ENCODE measurements at places on chromosomes 1 and 21.

DNA sequence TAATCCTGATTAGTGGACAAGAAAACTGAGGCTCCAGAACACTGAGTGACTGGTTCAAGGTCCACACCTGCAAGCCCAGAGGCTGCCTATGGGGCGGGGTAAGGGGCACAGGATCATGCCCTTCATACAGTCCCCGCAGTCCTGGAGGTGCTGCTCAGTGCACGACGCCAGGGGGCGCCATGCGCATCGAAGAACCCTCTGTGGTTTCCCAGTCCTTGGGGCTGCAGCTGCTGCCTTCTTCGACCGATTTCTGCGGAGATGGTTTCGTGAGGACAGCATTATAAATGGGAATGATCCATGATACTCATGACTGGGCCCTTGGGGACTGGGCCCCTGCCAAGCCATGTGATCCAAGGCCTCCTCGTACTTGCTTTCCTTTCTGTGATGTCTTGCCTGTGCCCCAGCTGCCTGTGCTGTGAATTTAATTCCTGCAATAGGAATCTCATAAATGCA is 37.1 kb upstream of the ARHGEF10L start:
- peak; percentile 91 for DNase-seq

DNA sequence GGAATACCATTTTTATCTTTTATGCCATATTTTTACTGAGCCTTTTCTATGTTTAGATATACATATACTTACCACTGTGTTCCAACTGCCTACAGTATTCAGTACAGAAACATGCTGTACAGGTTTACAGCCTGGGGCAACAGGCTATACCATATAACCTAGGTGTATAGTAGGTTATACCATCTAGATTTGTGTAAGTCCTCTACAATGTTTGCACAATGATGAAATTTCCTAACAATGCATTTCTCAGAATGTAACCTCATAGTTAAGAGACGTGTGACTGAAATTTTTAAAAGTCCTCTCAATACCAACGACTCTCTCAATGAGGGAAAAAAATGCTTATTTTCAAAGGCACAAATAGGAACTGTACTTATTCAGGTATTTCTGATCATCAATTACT is 21.7 kb downstream of the INTS7 start:
- no peak for DNase-seq

DNA sequence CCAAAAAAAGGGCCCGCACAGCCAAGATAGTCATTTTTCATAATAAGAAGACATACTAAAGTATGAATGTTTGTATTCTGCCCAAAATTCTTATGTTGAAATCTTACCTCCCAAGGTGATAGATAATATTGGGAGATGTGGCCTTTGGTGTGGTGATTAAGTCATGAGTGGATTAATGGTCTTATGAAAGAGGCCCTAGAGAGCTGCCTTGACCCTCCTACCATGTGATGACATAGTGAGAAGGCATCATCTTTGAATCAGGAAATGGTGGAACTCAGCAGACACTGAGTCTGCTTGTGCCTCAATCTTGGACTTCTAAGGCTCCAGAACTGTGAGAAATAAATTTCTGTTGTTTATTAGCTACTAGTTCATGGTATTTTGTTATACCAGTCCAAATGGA is 11.8 kb upstream of the RNPC3 start:
- no peak for DNase-seq

DNA sequence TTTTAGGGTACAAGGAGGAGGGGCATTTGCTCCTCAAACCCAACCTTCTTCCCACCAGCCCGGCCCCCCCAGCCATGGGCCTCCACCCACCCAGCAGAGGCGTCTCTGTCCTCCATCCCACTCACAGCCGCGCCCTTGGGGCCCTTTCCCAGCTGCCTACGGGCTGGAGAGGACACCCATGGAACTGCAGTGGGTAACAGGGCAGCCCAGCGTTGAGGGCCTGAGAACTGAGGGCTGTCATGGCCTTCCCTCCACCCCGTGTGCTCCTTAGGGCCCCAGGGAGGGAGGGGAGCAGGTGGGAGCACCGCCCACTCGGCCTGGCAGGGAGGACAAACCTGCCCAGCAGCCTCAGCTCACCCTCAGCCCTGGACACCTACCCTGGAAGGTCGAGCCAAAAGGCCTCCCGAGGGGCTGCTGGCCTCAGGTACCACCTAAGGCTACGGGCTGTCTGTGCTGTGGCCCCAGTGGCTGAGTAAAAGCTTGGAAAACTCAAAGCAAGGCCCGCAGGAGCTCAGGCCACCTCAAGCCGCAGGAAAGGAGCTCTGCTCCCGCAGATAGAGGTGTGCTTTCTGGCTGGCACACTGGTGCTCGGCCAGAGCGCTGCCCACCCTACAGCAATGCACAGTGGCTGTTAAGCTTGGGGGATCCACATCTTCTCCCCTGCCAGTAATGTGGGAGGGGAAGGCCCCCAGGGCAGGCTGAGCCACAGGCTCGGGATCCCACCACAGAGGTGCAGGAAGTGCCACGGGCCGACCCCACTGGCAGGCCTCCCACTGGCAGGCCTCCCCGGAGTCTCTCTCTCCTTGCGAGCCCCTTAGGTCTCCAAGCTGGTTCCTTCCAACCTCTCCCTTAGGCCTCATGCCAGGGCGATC is 2.2 kb upstream of the ARHGEF16 start:
- DNase-seq = no peak

DNA sequence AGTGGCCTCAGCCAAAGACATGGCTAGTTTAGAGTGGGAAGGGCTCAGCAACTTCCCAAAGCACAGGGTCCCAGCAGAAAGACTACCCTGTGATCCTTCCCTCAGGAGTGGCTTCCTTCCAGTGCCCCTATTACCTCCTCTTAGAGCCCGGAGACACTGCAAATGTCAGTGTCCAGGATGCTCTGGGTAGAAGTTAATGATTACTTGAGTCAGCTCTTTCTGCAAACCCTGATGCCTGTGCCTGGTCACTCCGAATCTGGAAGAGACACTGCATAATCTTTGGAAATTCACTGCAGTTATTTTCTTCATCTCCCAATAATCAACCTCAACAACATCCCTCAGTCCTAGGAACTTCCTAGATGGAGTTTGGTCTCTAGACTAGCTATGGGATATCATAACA is 27.2 kb upstream of the MGST3 start:
- no peak for DNase-seq

GRCh38 chr1:64231153-64231552 is 27.7 kb downstream of the UBE2U start:
- DNase-seq = no peak

GRCh38 chr1:184039126-184039525 is 1.6 kb upstream of the COLGALT2 start:
- DNase-seq = no peak

DNA sequence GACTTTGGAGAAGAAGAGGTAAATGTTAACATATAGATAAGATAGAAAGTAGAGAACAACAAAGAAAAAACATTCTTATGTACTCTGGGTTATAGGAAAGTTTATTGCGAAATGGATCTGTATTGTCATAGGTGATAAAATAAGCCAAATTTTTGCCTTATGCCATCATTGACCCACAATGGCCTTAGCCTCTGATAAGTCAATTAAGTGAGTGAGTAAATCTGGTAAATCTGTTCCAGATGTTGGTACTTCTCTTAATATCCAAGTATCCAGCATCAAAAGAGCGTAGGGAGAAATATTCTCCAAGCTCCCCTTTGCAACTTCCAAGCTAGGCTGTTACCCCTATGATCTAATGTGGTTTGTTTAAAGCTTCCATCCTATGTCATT is 38.3 kb upstream of the CLCA4 start:
- no peak for DNase-seq

GRCh38 chr1:100302739-100303138 is 36.7 kb downstream of the RTCA start:
- no peak for DNase-seq

GRCh38 chr1:110206261-110206920 is 3.7 kb upstream of the KCNC4 start:
- DNase-seq = no peak

- DNase-seq = no peak
Measured at GRCh38 chr1:81165963-81166362, 634.8 kb upstream of the ADGRL2 start.

- DNase-seq = no peak
Measured at GRCh38 chr1:224489534-224490365, 55.2 kb upstream of the WDR26 start.

GRCh38 chr1:94778808-94779207 is 41.3 kb upstream of the SLC44A3 start:
- no peak for DNase-seq

DNA sequence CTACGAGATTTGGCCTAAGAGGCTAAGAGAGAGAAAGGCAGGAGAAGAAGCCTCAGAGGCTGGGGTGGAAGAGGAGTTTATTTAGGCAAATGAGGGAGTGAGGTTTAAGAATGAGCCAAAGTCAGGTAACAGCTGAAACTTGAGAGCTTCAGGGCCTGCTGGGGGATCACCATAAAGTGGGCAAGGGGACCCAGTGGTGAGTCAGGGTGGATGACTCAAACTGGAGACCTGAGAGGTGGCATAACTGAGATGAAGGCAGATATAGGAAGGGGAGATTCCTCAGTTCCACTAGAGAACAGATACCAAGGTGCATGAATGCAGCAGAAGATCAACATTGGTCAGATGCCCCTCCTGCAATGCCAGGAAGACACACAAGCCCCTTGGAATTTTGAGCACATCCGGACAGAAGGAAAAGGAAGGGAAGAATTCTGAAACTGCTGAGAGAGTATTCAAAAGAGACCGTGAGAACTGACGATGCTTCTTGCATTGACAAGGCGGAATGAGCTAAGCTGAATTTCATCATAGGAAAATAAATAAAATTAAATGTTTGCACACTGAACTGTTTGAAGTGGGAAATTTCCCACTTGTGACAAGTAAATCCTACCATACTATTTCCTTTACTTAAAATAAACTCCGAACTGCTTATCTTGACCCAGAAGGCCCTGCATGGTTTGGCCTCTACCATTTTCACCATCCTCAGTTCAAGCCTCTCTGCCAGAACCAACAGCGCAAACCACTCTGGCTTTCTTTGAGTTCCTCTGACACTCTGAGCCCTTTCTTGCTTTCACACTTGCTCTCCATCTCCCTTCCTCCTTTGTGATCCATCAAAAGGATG is 94.1 kb downstream of the NMNAT2 start:
- no peak for DNase-seq

- DNase-seq = no peak
Measured at GRCh38 chr1:178411756-178412399, 84.9 kb downstream of the CLEC20A start.

DNA sequence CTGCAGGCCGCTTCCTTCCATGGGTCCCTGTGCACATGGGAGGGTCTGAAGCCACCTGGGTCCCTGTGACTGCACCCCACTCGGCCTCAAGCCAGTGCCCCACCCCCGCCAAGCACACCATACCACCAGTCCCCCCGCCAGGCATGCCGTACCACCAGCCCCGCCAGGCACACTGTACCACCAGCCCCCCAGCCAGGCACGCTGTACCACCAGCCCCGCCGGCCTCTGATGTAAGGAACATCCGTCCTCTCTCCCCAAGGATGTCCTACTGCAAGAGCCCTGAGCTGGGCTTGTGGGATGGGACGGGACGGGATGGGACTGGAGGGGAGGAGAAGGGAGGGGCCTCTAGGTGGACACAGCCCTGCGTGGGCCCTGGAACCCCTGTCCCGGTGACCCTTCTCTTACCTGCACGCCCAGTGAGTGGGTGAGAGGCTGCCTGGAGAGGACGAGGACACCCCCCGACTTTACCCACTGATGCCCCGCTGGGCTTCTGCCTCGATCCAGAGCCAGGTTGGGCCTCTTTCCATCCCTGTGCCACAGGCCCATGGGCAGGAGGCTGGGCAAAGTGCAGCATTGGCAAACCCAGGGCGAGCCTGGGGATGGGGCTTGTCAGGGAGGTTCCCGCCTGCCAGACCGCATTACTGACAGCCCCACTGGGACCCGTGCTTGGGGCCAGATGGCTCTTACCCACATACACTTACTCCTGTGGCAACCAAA is 40.8 kb upstream of the COL6A1 start:
- no peak for DNase-seq

- peak; percentile 57 for DNase-seq
Measured at GRCh38 chr1:164588516-164589341, 29.7 kb downstream of the PBX1 start.

- DNase-seq = no peak
Measured at GRCh38 chr1:38403667-38404066, 357.1 kb upstream of the POU3F1 start.

DNA sequence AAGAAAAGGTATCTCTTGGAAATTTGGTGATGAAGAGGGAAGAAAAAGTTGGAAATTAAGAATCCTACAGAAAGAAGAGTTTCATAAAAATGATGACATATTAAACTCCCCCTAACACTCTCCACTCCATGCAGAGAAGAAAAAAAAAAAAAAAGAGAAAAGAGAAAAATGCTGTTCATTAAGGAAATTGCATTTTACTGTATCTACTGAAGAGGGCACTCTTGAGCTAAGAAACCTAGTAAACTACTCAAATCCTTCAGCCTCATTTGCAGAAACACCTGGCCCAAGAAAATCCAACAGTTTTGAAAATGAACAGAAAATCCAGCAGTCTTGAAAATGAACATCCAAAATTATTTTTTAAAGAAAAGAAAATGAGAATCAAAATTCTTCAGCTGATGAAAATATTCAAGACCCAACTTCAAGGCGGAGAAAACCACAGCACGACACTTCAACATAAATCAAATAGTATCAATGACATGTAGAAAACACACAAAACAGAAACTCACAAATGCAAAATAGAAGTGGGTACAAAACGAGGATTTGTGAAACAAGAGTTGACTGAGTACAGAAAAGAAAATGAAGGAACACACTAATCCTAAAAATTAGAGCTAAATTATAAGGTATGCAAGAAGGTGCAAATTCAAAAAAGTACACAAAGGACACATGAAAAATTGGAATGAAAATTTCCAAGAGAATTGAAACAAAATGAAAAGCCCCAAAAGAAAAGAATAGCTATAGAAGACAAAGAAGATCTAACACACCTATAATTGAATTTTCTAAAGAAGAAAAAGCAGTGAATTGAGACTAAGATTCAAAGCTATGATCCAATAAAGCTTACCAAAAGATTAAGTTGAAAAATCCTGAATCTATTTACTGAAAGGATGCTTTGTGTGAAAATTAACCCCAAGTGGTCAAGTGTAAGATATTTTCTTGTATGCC is 73.2 kb upstream of the DNAJC6 start:
- no peak for DNase-seq

DNA sequence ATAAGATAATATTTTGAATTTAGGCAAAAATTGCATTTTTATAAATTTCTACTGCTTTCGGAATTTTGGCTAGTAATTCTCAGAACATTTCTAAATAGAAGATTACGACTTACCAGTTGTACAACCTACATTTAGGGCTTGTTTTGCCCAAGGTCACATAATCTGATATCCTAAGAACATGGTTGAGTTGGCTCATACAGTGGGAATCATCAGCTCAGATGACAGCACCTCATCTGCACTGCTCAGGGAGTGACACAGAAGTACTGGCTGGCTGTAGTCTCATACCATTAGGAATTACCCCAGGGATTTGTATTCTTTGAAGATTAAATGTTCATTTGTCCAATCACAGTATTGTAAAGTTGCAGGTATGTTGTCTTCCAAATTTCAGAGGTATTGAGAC is 217.6 kb downstream of the ADGRL2 start:
- DNase-seq = no peak
